Ecto neural progenitor cell (in vitro differentiated cells): ENCODE measurements at places on chromosomes 1 and 21.

- no peak for DNase-seq
Measured at GRCh38 chr1:76408303-76408702, 333.8 kb downstream of the ST6GALNAC3 start.

DNA sequence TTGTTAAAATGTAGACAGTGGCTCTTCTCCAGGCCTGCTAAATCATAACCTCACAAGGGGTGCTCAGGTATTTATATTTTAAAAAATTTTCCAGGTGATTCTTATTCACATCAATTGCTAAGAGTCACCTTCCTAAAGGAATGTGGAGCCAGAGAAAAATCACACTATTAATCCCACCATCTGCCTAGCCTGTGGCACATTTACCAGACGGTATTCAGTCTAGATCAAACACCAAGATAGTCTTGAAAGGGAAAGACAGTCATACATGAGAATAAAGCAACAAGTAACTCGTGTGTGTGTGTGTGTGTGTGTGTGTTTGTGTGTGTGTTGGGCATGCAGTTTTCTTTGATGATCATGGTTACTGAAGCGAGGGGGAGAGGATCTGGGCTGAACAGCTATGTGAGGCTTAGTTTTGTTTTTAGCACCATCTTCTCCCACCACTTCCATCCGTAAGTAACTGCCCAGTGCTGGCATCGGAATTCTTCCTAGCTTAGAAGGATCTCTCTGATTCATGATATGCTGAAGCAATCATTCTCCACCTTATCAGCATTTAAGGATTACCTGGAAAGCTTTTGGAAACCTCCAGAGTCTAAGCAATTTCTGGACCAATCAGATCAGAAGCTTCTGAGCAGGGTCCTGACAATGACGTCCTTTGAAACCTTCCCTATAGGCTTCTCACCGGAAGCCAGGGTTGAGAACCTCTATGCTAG is 2.4 kb upstream of the DPT start:
- no peak for DNase-seq

DNA sequence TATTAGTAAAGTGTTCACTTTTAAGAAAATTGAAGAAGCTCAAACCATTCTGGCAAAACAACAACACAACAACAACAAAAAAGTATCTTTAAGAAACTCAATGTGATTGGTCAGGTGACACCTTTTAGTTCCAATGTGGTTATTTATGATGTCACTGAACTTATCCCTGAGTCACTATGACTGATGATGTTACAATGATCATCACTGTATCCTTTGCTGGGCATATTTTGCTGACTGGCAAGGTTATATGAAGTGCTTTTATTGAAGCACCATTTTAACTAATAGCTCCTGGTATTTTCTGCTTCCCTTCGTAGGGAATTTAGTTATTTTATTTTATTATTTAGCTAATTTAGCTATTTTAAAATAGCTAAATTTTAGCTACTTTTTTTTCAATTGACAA is at the start of gene TEX50:
TSS of gene TEX50 (plus strand) at position 223 of the 400 bp plus-strand sequence. CDS start 184 bp downstream, outside the sequence.
- DNase-seq = no peak

- no peak for DNase-seq
Measured at GRCh38 chr21:33931799-33932390, 16.3 kb upstream of the ATP5PO start.

DNA sequence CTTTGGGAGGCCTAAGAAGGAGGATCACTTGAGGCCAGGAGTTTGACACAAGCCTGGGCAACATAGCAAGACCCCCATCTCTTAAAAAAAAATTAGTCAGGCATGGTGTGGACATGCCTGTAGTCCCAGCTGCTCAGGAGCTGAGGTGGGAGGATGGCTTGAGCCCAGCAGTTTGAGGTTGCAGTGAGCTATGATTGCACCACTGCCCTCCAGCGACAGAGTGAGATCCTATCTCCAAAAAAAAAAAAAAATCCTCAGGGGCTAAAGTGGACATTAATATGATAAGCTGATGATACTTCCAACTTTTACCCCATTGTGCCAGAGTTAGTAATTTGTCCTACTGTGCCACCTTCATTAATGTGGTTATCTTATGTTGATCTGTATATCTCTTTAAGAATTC is 327.8 kb upstream of the FMN2 start:
- DNase-seq = no peak

- DNase-seq = no peak
Measured at GRCh38 chr1:201637282-201638079, 98.6 kb downstream of the NAV1 start.

DNA sequence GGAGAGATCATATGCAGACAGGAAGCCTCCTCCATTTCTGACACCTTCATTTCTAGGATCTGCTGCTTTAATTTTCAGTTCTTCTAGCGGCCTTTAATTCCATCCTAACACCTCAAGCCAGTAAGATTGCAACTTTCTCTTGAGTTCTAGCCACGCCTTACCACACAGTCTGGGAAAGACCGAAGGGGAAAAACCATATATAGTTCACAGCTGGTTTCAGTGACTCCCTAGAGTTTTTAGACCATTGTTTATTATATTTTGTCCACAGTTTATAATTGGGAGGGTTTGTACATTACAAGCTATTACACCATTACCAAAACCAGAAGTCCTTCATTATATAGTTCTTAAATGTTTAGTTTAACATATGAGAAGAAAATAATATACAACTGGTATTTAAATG is 37.5 kb downstream of the DPH5 start:
- no peak for DNase-seq

GRCh38 chr1:19664453-19665185 is at the start of gene HTR6:
Gene HTR6 (plus strand): TSS chr1:19664875. CDS start chr1:19665754, 879 bp downstream.
- no peak for DNase-seq

DNA sequence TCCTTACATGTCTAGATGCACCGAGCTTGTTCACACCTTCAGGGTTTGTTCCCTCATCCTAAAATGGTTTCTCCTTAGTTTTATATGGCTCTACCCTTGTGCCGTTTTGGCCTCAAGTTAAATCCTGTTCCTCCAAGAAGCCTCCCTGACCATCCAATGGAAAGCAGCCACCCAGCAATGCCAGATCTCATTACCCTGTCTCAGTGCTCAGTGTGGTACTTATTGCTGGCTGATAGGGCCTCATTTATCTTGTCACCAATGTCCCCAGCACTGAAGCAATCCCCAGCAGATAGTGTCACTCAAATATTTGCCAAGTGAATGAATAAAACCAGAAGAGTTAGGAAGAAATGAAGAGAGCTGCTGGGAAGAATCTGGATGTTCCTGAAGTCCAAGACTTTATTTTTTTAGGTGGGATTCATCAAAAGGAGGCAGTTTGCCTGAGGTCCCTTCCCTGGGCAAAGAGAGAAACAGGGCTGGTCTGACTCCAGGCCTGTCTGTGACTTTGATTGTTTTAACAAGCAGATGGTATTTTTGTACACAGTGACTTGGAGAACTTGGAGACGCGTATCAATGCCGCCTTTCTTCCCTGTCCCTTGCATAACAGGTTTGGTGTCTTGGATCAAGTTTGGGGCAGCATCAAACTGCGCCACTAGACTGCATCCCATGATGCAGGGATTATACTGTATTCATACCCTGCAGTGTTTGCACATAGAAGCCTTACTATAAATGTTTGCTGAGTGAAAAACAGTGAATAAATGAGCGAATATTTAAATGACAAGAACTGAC is 221.2 kb downstream of the DISC1 start:
- no peak for DNase-seq

DNA sequence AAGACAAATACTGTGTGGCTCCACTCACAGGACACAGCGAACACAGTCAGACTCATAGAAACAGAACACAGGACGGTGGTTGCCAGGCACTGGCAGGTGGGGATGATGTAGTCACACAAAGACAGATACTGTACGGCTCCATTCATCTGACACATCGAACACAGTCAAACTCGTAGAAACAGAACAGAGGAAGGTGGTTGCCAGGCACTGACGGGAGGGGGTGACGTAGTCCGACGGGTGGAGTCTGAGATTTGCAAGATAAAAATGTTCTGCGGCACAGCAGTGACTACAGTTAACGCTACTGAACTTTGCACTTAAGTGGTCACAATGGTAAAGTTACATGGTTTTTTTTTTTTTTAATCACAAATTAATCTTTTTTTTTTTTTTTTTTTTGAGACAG is 18.7 kb downstream of the C21orf58 start:
- DNase-seq = no peak

DNA sequence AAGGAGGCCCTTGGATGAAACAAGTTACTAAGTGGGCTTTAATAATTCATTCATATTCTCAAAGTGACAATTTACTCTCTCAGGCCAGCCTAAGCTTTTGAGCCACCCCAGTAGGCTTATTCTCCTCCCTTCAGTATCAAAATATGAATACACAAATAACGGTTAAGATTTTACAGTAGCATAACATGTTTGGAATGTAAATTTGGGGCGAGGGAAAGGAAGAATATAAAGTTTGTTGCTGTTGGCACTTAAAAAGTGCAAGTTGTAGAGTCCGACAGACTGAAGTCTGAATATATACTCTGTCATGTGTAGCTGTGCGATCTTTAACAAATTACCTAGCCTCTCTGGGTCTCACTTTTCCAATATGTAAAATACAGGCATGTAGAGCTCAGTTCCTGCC is 22.6 kb upstream of the MYSM1 start:
- DNase-seq = no peak

DNA sequence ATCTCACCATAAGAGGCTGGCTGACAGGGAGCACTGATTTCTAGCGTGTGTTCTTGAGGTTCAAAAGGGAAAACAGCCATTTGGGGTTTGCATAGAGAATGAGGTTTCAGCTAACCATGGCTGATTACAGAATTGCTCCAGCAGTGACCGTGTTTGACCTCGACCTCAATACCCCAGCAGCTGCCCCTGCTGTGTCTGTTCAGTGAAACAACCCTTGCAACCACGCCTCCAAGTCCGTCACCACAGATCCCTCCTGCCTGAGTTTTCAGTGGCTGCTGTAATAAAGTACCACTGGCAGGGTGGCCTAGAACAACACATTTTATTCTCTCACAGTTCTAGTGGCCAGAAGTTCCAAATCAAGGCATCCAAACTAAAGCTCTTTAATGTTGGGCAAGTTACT is 147.7 kb downstream of the HUNK start:
- no peak for DNase-seq

- no peak for DNase-seq
Measured at GRCh38 chr1:230781594-230781993, 34.4 kb downstream of the CAPN9 start.

DNA sequence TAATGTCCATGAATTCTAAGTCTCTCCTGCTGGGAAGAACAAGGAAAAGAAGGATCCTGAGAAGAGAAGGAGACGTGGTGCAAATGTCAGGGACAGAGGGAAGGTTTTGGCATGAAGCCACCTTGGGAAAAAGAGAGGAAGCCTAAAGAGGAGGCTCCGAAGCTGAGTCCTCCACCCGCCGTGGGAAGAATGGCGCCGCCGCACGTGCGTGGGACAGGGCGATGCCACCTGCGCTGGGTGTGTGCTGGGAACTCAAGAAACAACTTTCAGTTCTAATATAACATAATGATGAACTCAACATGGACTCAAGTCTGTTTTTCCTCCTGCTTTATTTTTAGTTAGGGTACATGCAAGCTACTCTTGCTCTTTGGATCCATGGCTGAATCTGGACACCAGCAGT is 362.3 kb upstream of the RUNX1 start:
- no peak for DNase-seq

- no peak for DNase-seq
Measured at GRCh38 chr1:47709872-47710231, 272.0 kb downstream of the FOXD2 start.

DNA sequence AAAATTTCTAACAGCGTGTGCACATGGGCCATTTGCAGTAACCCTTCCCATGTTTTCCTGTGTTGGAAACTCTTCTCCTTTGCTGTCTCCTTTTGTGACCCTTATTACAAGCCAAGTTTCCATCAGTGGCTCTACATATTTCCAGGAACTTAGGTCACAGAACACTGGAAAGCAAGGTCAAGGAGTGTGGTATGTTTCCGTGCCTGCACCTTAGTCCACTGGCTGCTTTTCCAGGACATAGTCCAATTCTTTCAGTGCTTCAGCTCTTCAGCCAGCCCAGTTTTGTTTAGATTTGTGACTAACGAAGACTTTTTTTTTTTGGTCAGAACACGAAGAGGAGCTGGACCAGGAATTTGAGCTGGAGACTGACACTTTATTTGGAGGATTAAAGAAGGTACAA is 33.8 kb downstream of the HHAT start:
- DNase-seq = no peak

- no peak for DNase-seq
Measured at GRCh38 chr1:213123087-213123486, 72.0 kb downstream of the RPS6KC1 start.

- no peak for DNase-seq
Measured at GRCh38 chr1:110328274-110328673, 10.9 kb upstream of the RBM15 start.

GRCh38 chr1:58785442-58786058 is 1.7 kb upstream of the JUN start:
- DNase-seq = no peak

DNA sequence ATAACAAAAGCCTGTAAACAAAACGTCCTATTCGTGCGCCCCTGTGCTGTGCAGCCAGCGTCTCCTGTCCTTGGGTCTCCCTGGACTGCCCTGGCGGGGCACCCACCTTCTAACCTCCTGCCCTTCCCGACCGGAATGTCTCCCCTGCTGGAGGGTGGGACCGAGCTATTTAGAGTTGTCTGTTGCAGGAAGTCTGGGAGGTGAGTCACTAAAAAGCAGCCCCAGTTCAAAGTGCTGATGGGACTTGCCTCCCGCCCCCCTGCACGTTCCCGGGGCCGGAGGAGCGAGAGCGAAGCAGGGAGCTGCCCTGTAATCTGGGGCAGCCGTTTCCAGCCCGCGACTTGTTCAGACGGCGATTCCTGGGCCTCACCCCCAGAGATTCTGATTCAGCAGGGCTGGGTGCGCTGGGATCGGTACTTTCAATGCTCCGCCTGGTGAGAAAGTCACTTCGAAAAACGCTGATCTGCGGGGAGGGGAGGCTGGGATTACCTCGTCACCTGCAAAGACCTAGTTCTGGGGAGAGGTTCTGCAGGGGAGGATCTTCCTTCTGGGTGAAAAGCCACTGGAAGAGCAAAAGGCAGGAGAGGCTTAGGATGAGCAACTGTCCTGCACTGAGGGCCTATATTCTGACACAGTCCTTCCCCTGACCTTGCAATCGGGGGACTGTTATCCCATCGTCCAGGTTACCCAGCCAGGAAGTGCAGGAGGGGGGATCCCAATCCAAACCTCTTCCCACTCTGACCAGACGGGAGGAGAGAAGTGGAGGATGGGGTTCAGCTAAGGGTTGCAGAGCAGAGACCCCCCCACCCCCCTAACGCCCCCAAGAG is 1.2 kb upstream of the DHRS3 start:
- DNase-seq = peak; percentile 76

DNA sequence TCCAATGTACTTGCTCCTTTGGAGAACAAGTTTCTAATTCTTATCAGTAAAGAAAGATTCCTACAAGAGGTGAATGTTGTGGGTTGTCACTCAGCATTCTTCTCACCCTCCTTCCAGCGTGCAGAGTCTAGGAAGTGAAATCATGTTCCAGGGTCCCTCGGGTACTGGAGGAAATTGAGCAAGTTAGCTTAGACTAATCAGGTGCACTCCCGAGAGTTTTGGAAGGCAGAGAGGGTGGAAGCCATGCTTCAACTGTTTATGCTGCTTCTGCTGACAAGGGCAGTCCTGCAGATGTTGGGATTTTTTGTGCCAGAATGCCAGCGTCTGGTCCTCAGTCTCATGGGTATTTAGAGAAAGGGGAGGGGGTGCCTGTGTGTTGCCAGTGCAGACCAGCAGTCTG is 5.3 kb upstream of the C1orf115 start:
- no peak for DNase-seq

- DNase-seq = no peak
Measured at GRCh38 chr1:218352075-218352438, 6.9 kb downstream of the TGFB2 start.
